KBM-7 (cell line): ENCODE measurements at places on chromosomes 2 and 18.

- DNase-seq: no peak
Measured at GRCh38 chr2:114709936-114710850, 267.8 kb downstream of the DPP10 start.

- DNase-seq: peak; percentile 15
Measured at GRCh38 chr2:66495788-66496640, 61.1 kb downstream of the MEIS1 start.

DNA sequence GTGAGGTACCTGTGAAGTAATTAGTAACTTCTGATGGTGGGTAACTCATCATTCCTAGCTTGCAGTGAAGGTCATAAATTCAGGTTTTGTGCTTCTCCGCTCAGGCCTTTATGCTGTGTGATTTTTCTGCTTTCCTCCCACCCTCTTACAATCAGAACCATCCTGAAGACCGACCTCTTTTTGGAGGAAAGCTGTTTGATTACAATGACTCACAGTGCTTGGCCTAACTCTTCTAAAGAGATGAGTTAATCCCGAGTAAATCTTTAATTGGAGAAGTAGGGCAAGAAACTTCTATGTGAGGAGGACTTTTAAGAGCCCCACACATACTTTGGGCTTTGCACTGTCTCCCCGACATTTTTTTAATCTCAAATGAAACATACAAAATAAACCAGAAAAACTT lies 53.1 kb downstream of the TTC27 start:
- no peak for DNase-seq

GRCh38 chr2:231056453-231057416 lies at the start of gene PSMD1:
Gene PSMD1 (plus strand): TSS chr2:231056867. CDS start chr2:231057026, 159 bp downstream.
- peak; percentile 97 for DNase-seq

- no peak for DNase-seq
Measured at GRCh38 chr2:85987266-85988174, 98.7 kb upstream of the ST3GAL5 start.

GRCh38 chr2:11527001-11527400 lies 6.8 kb upstream of the GREB1 start:
- DNase-seq: no peak

DNA sequence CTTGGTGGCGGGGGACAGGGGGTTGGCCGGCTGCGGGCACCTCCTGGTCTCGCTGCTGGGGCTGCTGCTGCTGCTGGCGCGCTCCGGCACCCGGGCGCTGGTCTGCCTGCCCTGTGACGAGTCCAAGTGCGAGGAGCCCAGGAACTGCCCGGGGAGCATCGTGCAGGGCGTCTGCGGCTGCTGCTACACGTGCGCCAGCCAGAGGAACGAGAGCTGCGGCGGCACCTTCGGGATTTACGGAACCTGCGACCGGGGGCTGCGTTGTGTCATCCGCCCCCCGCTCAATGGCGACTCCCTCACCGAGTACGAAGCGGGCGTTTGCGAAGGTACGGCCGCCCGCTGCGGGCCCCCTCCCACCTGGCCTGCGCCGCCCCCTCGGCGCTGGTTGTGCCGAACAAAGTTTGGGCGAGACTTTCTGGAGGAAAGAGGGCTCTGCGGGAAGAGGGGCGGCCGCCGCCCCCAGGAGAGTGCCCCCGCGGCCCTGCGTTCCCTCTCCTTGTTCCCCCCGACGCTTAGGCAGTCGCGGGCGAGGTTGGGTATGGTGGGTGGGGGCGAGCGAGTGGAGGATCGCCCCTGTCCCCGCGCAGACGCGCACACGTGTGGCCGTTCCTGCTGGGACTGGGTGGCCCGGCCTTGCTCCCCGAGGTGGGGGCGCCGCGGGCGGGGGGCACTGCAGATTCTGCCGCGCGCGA lies 866 bp downstream of the CRIM1 start:
- peak; percentile 52 for DNase-seq

- DNase-seq: peak; percentile 32
Measured at GRCh38 chr2:88545118-88545517, 82.1 kb downstream of the EIF2AK3 start.

- DNase-seq: no peak
Measured at GRCh38 chr18:58161659-58162058, 117.6 kb downstream of the NEDD4L start.

GRCh38 chr2:70895249-70895648 lies 40.5 kb upstream of the ATP6V1B1 start:
- DNase-seq: no peak

DNA sequence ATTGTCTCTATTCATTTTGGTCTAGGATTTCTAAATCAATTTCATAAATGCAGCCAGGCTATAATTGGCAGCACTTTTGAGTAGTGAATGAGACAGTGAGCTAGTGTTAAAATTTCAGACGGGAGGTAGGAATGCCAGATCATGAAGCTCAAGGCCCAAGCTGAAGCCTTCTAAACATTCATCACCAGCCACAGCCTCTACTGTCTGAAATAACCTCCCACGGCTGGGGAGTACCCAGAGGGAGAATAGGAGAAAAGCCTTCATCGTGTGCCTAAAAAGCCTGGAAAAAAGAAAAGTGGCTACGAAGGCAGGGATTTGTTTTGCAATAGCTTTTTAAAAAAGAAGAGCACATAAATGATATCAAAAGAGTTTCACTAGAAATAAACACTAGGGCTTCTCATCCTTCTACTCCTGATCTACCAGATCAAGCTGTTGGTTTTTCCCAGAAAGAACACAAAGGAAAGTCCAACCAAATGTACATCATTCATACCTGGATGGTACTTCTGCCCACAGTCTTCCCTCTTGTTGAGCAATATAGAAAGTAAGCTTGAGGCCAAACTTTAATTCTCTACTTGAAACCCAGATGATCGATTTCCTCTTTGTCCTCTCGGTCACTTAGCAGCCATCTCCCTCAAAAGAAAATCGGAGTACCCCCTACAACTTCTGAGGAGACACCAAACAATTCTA lies 48.1 kb upstream of the SLC39A10 start:
- no peak for DNase-seq

- DNase-seq: peak; percentile 53
Measured at GRCh38 chr2:45825001-45825651, 173.7 kb downstream of the PRKCE start.

DNA sequence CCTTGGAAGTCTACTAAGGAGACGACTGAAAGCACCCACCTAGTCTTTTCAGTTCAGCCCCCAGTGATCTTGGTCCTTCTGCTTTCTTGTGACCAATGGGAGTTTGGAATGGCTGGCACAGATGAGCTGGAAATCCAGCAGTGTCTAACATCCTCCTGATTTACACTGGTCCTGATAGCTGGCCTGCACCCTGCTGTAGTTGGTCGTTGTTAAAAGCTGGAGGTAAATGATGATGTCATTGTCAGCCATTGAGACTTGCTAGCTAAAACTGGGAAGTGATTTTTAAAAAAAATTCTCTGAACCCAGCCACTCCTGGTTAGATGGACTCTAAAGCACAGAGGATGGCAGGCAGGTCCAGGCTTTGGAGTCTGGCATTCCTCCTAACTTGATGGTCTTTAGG lies 19.3 kb downstream of the CCT7 start:
- no peak for DNase-seq

DNA sequence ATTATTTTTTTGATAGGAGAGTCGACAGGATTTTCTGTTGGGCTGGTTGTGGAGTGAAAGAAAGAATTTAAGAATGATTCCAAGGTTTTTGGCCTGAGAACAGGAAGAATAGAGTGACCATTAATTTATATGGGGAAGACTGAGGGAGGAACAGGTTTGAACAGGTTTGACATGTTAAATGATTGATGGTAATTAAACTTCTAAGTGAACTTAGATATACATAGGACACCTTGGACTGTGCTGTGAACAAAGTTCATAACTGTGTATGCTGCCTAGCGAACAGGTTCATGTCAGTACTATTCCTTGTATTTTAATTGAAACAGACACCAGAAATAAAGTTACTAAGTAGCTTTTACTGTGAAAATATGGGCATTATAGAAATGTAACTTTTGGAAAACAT lies 212.0 kb downstream of the SPAG16 start:
- DNase-seq: no peak

- no peak for DNase-seq
Measured at GRCh38 chr2:75503048-75503607, 57.6 kb downstream of the EVA1A start.
